ENCODE measurements at places on chromosomes 16 and 17. TPM values are rescaled to one million over a fixed set of nuclear protein-coding genes. Genes with fewer than 3 reads are reported as not detected.
A peak's percentile ranks its signal among the peaks of the same experiment; 100 is the strongest.

DNA sequence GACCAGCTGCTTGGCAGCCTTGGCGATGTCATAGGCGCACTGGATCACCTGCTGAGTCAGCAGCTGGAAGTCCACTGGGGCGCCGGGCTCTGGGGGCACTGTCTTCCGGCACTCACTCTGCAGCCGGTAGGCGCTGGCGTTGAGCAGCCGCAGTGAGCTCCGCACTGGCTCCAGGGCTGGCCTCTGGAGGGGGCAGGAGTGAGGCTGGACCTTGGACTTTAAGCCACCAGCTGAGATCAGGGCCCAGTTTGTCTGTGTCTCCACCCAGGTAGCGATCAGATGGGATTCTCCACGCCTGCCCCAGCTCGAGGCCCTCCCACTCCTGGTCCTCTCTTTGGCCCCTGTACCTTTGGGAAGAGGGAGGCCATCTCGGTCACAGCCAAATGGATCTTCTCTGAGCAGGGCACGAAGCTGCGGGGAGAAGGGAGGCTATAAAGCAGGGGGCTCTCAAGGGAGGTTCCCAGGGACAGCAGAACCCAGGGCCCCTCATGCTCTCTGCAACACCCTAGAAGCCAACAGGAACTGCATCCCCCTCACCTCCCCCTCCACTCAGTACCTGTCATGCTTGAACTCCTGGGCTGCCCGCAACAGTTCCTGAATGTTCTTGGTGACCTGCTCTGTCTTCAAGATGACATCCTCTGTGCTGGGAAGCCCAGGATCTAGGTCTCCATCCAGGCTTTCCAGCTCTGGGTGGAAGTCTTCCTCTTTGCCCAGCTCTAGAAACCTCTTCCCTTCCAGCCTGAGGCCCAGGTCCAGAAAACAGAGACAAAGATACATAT, 6.4 kb downstream of the TP53I13 start:
- no peaks in the 10 kb centered on the region for H3K27me3 ChIP-seq
- DNase-seq, result no peak
- H3K27ac ChIP-seq, result no peak overlapping the region
- H3K4me3 ChIP-seq, result no peak overlapping the region

DNA sequence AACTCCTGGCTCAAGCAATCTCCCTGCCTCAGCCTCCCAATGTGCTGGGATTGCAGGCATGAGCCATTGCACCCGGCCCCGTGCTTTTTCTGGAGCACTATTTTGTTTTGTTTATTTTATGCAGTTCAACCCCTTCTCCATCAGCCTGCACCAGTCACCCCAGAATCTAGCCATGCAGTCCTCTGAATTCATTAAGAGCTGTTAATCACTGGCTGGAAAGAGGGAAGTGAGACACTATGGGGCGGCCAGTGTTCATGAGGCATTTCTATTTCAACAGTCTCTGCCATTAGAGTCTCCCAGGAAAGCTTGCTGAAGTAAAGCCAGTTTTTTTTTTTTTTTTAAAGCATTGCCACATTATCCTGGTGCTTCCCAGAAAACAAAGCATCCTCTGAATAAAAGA, 1.7 kb downstream of the VWA3A start:
- H3K4me3 ChIP-seq, result no peak overlapping the region
- H3K27ac ChIP-seq, result no peak overlapping the region
- no peak for DNase-seq
- H3K4me1 ChIP-seq, result no peaks in the 10 kb centered on the region
- H3K27me3 ChIP-seq, result peaks cover 20% of the 10 kb centered on the region

GRCh38 chr17:539066-539465, 175.6 kb downstream of the VPS53 start:
- H3K4me3 ChIP-seq, result no peak overlapping the region
- no peak overlapping the region for H3K27ac ChIP-seq
- DNase-seq, result no peak
- H3K36me3 ChIP-seq, result peaks cover 39% of the 10 kb centered on the region

- no peak overlapping the region for H3K27ac ChIP-seq
- DNase-seq, result no peak
- no peaks in the 10 kb centered on the region for H3K36me3 ChIP-seq
- H3K27me3 ChIP-seq, result no peaks in the 10 kb centered on the region
Measured at GRCh38 chr17:74827800-74828199, 31.9 kb downstream of the GRIN2C start.

Gene GINS2
- 87.2 TPM for total RNA-seq

Gene VTN
- total RNA-seq, result 0.31 TPM

DNA sequence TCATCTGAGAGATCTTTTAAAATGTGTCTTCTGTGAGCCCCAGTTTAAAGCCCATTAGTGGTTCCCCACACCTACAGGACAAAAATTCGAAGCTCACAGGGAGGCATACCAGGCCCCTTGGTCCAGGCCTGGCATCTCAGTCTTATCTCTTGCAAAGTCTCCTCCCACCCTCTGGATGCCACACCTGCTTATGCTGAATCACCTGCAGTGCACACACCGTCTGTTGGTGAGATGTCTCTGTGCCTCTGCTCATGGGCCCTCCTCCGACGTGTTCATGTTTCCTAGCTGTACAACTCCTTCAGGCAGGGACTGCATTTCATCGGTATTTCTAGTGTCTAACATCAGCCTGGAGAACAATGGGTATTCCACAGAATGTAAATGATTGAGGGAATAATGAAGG, 41.6 kb downstream of the RNF157 start:
- H3K4me3 ChIP-seq, result no peak overlapping the region
- H3K27ac ChIP-seq, result peak overlapping the region; percentile 59
- no peak for DNase-seq
- peaks cover 63% of the 10 kb centered on the region for H3K36me3 ChIP-seq

- H3K4me3 ChIP-seq, result no peak overlapping the region
- no peaks in the 10 kb centered on the region for H3K4me1 ChIP-seq
- DNase-seq, result no peak
- no peaks in the 10 kb centered on the region for H3K36me3 ChIP-seq
- no peaks in the 10 kb centered on the region for H3K27me3 ChIP-seq
- H3K27ac ChIP-seq, result no peak overlapping the region
Measured at GRCh38 chr17:52209507-52209906, 51.0 kb upstream of the CA10 start.

GRCh38 chr17:32896647-32897258, 19.8 kb upstream of the MYO1D start:
- H3K4me3 ChIP-seq, result no peak overlapping the region
- H3K36me3 ChIP-seq, result no peaks in the 10 kb centered on the region
- peaks cover 33% of the 10 kb centered on the region for H3K27me3 ChIP-seq
- H3K4me1 ChIP-seq, result no peaks in the 10 kb centered on the region
- no peak overlapping the region for H3K27ac ChIP-seq
- no peak for DNase-seq

Gene IL34
- not detected for total RNA-seq

GRCh38 chr16:21590287-21590686, 9.1 kb upstream of the METTL9 start:
- H3K4me1 ChIP-seq, result no peaks in the 10 kb centered on the region
- no peaks in the 10 kb centered on the region for H3K36me3 ChIP-seq
- H3K4me3 ChIP-seq, result no peak overlapping the region
- no peak for DNase-seq
- peaks cover 12% of the 10 kb centered on the region for H3K27me3 ChIP-seq

DNA sequence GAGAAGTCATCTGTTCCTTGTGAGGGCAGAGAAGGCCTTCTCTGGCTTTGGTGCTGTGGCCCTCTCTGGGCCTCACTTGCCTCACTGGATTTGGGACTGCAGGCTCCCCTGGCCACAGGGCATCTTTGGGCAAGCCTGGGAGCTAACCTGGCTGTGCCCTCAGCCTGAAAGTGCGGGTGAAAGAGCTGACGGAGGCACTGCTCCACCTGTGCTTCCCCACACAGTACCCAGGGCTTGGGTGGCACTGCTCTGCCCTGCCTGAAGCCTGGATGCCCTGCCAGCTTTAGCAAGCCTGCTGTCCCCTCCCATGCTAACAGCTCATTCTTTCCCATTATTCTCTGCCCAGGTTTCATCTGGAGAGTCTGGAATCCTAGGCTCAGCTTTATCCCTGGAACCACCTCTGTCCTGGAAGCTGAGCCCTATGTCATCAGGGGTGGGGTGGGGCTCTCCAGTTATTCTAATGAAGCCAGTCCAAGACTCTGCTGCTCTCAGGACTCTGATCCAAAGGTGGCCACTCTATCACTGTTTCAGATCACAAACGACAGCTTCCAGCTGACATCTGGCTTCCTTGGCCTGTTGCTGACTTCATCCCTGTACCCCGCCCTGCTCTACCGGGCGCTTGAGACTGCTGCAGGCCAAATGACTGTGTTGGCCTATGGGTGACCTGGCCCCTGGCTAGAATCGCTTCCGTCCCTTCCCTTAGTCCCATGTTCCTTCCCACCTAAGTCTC, 29.3 kb downstream of the HIC1 start:
- no peak overlapping the region for H3K4me3 ChIP-seq
- peaks cover 25% of the 10 kb centered on the region for H3K36me3 ChIP-seq
- H3K27me3 ChIP-seq, result peaks cover 1% of the 10 kb centered on the region
- DNase-seq, result no peak
- H3K4me1 ChIP-seq, result peaks cover 80% of the 10 kb centered on the region

Gene RCVRN
- total RNA-seq, result not detected

DNA sequence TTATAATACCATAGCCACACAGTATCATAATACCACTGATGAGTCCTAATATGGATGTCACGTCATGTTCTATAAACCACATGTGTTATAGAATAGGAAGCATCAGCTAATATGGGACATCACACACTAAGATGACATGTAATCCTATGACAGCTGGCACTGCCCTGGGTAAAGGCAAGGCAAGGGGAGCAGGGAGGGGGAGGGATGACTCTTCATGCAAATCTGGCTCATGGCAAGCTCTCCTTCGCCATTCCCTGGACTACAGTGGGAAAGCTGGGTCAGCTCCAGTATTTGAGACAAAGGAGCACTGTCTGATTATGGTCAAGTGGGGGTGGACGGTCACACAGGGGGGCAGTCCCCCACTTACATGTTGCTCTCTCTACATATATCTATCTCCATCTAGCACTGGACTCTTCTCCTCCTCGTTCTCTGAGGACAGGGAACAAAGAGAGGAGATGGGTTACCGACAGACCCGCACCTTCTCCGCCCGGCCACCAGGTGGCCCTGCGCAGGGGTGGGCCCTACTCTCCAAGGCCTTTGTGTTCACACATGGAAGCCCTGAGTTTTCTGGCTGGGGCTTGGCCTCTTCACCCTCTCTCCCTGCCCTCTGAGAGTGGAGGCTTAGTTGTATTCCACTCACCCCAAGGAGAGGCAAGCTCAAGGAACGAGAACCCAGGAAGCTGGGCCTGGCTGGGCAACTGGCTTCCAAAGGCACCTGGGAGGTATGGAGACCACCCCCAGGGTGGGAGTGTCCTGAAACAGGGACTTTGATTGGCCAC, 23.4 kb upstream of the MPO start:
- H3K36me3 ChIP-seq, result peaks cover 14% of the 10 kb centered on the region
- no peak overlapping the region for H3K4me3 ChIP-seq
- no peak overlapping the region for H3K27ac ChIP-seq

GRCh38 chr17:43536236-43536992, 9.7 kb downstream of the ETV4 start:
- no peak for DNase-seq
- H3K36me3 ChIP-seq, result no peaks in the 10 kb centered on the region
- peaks cover 2% of the 10 kb centered on the region for H3K27me3 ChIP-seq
- peaks cover 10% of the 10 kb centered on the region for H3K4me1 ChIP-seq

- no peaks in the 10 kb centered on the region for H3K36me3 ChIP-seq
- no peak for DNase-seq
- H3K27me3 ChIP-seq, result no peaks in the 10 kb centered on the region
- peaks cover 21% of the 10 kb centered on the region for H3K4me1 ChIP-seq
Measured at GRCh38 chr17:63950940-63951907, 19.1 kb upstream of the CD79B start.

DNA sequence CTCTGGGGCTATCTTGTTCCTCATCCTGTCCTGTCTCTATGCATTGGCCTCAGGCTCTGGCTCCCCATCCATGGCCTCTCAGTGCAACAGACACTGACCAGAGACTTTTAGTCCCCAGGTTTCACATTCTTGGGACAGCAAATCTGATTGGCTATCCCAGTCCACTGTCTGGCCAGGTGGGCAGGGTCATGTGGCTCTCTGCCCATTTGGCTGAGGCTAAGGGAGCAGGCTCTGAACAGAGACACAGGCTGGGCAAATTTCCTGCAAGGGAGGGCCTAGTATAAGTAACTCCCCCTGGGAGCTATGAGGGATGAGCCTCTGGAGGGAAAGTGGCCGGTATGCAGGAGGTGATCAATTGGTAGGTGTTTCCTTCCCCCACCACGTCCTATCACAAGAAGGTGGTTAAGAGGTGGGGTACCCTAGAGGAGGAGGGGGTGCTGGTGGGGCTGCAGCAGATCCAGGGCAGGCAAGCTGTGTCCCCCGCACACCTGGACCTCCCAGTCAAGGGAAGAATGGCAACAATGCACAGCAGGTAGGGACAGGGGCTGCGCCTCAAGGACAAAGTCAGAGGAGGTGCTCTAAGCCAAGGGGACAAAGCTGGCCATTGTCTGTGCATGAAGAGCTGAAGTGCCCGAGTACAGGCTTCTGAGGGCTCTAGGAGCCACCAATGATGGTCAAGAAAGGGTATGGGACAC, 13.2 kb downstream of the XYLT2 start:
- no peak overlapping the region for H3K27ac ChIP-seq
- no peak overlapping the region for H3K4me3 ChIP-seq
- no peaks in the 10 kb centered on the region for H3K27me3 ChIP-seq
- peaks cover 9% of the 10 kb centered on the region for H3K4me1 ChIP-seq
- no peak for DNase-seq
- H3K36me3 ChIP-seq, result peaks cover 9% of the 10 kb centered on the region

Gene KRTAP2-2
- not detected for total RNA-seq

DNA sequence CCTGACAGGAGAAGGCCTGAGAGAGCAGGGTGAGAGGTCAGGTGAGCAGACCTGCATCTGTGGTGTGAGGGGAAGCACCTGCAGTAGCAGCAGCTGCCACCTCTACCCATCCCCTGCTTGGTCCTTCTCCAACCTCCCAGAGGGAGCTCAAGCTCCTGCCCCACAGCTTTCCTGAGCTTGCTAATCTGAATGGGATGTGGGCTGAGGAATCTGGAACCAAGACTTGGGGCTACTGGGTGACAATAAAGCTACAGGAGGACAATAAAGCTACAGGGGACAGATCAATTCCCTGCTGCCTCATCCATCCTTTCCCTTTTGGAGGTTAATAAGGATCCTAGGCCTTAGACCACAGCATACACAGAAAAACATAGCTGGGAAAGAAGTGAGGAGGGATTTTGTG, 4.9 kb upstream of the TBX4 start:
- H3K27ac ChIP-seq, result no peak overlapping the region
- no peaks in the 10 kb centered on the region for H3K4me1 ChIP-seq
- peaks cover 49% of the 10 kb centered on the region for H3K27me3 ChIP-seq
- DNase-seq, result no peak
- no peaks in the 10 kb centered on the region for H3K36me3 ChIP-seq
- H3K4me3 ChIP-seq, result no peak overlapping the region

GRCh38 chr17:5915337-5915736, 154.8 kb upstream of the WSCD1 start:
- H3K27me3 ChIP-seq, result no peaks in the 10 kb centered on the region
- no peak overlapping the region for H3K27ac ChIP-seq
- no peak overlapping the region for H3K4me3 ChIP-seq
- H3K4me1 ChIP-seq, result no peaks in the 10 kb centered on the region

Gene GPR142
- not detected for total RNA-seq

GRCh38 chr17:82943751-82944150, 103.9 kb upstream of the ZNF750 start:
- H3K27ac ChIP-seq, result no peak overlapping the region
- H3K36me3 ChIP-seq, result peaks cover 52% of the 10 kb centered on the region
- no peaks in the 10 kb centered on the region for H3K27me3 ChIP-seq
- no peaks in the 10 kb centered on the region for H3K4me1 ChIP-seq
- no peak overlapping the region for H3K4me3 ChIP-seq
- no peak for DNase-seq

Gene ADAMTS18
- total RNA-seq, result 0.05 TPM

Gene CRYM
- not detected for total RNA-seq

Measured in activated T-helper 1 cell treated with anti-CD3 and anti-CD28 coated beads, Interleukin-12 subunit alpha, Interleukin-12 subunit beta, Interleukin-2, Interleukin-4 antibody, amounts not matched to agents 30 ng/mL and 10 ng/mL and 1 ng/mL, durations not matched to agents 14 hours and 24 hours and 36 hours (primary cell).